ENCODE measurements at places on chromosomes 3 and 15. TPM values are rescaled to one million over a fixed set of nuclear protein-coding genes. Genes with fewer than 3 reads are reported as not detected.
A peak's percentile ranks its signal among the peaks of the same experiment; 100 is the strongest.

ATP11B gene
- 27.2 TPM for total RNA-seq

TMEM44 gene
- total RNA-seq = 15.4 TPM

GPR160 gene
- total RNA-seq = 16.7 TPM

ADAMTS17 gene
- 1.9 TPM for total RNA-seq

CEP63 gene
- 18.2 TPM for total RNA-seq

IL17RC gene
- total RNA-seq = 9.1 TPM

CMC1 gene
- 19.4 TPM for total RNA-seq

ACAD11 gene
- 11.0 TPM for total RNA-seq

ACP3 gene
- total RNA-seq = 1.2 TPM

HYAL2 gene
- total RNA-seq = 51.9 TPM

MAP1A gene
- 3.4 TPM for total RNA-seq

GHSR gene
- total RNA-seq = not detected

DNA sequence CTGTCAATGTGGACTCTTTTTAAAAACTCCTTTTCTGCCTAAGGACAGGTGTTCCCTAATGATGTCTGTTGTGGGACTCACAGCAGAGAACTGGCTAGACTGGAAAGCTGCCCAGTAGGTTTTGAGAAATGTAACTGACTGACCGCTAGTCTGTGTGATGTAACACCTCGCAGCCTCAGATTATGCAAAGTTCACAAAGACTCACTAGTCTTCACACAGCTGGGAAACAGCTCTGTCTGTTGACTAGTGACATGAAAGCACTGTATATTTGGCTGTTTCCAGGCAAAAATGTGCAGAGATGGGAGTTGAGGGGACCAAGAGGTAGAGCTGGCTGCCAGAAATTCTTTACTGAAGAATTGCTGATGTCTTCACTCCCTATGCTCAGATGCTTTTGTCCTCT lies 10.3 kb downstream of the PDZRN3 start:
- DNase-seq = no peak

DNA sequence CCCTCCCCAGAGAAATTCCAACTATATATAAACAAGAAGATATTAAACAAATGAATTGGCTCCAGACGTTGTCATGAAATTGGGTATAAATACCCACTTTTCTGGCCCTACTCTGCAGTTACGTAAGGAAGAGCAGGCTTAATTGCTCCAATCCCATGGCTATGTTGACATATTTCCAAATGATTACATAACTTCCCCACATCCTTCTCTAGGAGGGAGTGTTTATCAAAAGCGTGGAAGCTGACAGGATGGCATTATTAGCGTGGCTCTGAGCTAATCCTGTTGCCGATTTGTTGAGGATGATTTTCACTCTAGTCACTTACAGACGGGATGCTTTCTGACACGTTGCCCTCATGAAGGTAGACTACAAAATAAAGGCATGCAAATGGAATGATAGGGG lies 347.5 kb upstream of the TMCO5A start:
- no peak for DNase-seq

DNA sequence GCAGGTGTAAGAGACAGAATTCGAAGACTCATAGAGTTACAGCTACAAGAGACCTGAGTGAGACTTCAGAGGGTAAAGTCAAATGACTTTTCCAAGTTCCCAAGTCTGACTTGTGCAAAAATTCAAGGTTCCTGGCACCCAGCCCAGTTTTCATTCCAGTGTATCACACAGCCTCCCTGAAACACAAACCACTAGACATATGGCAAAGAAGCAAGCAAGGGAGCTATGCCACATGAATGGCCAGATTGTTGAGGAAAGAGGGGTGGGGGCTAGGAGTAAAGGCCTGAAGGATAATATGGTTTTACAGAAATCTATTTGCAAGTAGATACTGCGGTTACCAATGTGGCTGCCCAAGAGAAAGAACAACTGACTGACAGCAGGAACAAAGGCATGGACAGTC lies 301.2 kb downstream of the MECOM start:
- no peak for DNase-seq

DNA sequence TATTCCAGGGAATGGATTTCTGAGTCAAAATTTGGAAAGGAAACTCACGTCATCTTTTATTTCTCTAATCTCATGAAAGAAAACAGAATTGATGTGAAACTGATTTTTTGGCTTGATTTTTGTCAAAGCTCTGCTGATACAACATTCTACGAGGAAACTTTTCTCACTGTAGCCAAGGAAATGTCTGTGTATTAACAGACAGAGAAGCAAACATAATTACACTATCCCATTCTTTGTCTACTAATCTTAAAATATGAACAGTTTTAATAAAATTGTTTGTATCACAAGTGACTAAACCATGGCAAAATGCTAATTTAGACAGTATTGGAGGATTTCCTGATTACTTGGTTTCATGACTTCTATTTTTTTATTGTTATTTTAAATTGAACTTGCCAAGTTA lies 1437.0 kb downstream of the OTOL1 start:
- DNase-seq = no peak

DNA sequence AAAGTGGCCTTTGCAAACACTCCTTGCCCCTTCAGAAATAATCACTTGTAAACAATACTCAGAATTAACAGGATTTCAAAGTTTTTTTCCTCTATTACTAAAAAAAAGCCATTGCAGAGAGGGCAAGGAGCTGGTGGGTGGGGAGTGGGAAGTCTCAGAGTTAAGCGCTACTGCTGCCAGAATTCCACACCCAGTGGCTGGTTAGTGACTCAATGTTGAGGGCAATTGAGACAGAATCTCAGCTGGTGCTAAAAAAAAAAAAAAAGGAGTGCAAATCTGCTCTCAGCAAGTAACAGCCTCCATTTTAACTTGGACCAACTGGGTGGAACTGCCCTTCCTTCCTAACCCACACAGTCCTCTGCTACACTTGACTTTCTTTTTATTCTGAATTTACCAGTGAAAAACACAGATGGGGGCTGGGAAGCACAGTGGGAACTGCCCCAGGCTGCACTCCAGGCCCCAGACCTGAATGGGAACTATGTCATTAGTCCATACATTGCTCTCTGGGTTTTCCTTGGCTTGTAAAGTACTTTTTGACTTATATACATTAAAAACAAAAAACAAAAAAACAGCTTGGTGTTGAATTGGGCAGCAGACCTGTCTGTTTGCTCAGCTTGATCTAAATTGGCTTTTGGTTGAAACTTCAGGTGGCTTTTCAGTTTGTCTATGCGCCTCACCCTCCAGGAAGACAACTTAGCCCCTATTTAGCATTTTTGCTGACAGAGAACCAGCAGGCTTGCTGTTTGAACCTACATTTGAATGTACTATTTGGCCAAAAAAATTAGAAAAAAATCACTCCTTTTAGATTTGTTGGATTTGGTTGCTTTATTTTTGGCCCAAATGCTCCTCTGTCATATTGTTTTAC lies 357.8 kb upstream of the TBL1XR1 start:
- DNase-seq = no peak

DNA sequence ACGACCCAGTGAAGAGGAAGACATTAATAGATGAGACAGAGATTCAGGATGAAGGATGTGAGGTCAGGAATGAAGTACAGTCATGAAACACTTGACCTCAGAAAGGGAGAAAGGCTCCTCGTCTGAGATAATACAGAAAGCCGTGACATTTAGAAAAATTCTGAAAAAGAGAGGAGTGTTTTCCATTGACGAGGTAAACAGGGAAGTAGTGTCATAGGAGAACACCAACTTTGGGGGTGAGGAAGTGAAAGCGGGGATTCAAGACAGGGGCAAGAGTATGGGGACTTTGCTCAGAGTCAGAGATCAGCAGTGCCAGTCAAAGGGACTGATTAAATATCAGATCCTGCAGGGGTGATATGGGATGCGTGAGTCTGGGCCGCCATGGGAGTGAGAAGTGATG lies 160.9 kb downstream of the PLCL2 start:
- no peak for DNase-seq

GRCh38 chr3:339351-339750 lies 142.8 kb downstream of the CHL1 start:
- no peak for DNase-seq

DNA sequence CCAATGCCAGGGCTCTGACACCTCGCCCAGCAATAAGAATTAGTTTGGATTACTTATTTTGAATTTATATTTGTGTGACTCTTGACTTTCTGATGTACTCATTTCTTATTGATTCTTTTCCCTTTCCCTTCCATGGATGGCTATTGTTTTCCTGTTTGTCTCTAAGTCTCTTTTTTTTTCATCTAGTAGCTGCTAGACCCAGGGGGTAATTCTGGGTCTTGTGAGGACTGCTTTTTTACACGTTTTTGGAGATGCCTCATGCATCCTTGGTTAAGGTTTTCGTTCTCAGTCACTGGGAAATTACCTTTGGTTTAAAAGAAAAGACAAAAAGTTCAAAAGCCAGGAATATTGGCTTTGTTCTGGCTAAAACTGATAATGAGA lies 70.2 kb upstream of the STRIT1 start:
- no peak for DNase-seq

- no peak for DNase-seq
Observed at GRCh38 chr15:49815526-49815925, 194.7 kb downstream of the DTWD1 start.

GRCh38 chr15:88491158-88491557 lies 23.6 kb downstream of the MRPS11 start:
- no peak for DNase-seq

GRCh38 chr3:49689046-49689907 lies at the start of the genes MST1 and RNF123:
Gene MST1, minus strand, starts transcription at chr3:49689474. Its CDS starts 783 bp downstream, at chr3:49688691.
Gene RNF123, plus strand, starts transcription at chr3:49689557. Its CDS starts 1,609 bp downstream, at chr3:49691166.
- DNase-seq = peak; percentile 81

GRCh38 chr3:107710851-107711250 lies 188.1 kb downstream of the BBX start:
- DNase-seq = no peak

DNA sequence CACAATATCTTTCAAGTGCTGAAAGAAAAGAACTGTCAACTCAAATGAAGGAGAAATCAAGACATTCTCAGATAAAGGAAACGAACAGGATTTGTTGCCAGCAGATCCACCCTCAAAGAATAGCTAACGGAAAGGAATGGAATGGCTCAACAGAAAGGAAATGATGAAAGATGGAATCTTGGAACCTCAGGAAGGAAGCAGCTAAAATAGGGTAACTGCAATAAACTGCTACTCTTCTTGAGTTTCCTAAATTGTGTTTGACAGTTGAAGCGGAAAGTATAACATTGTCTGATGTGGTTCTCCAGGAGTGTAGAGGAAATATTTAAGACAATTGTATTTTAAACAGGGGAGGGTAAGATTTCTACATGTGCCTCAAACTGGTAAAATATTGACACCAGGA lies 22.0 kb downstream of the PRR23E start:
- DNase-seq = no peak

DNA sequence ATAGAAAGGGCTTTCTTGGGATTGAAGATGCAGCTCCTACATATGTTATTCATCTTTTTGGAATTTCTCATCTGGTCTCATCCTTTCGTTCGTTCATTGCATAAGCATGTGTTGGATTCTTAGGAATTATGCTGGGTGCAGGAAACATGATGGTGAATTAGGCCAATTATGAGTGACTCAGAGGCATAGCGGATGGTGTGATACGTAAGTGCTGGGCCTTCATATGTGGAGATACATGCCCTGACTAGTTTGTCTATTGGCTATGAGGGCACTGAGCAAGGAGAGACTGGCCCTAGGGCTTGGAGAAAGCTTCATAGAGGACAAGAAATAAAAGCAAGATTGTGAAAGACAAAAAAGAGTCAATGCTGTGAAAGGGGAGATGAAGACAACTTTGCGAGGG lies 235.1 kb downstream of the MYRIP start:
- no peak for DNase-seq

- DNase-seq = no peak
Observed at GRCh38 chr15:94228611-94229010, 2.8 kb upstream of the MCTP2 start.

GRCh38 chr3:141913150-141913811 lies 36.8 kb downstream of the ATP1B3 start:
- DNase-seq = no peak

Measured in H1 (cell line).